Activated CD4-positive, alpha-beta T cell treated with anti-CD3 and anti-CD28 coated beads, Interleukin-2, Interleukin-4, amounts not matched to agents 100 ng/mL and 50 ng/mL, durations not matched to agents 16 hours and 8 hours (primary cell): ENCODE measurements at places on chromosomes 3 and 15.

- no peak for DNase-seq
These were observed 194.0 kb upstream of the FEZF2 start for GRCh38 chr3:62567097-62568021.

DNA sequence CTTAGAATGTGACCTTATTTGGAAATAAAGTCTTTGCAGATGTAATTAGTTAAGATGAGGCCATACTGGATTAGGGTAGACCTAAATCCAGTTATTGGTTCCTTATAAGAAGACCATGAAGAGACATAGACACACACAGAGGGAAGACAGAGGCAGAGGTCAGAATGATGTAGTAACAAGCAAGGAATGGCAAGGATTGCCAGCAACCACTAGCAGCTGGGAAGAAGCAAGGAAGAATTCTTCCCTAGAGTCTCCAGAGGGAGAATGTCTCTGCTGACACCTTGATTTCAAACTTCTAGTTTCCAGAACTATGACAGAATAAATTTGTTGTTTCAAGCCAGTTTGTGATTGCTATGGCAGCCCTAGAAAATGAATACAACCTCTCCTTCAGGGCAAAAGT is 116.7 kb downstream of the WDR76 start:
- DNase-seq: no peak

GRCh38 chr15:28243399-28243798 is 78.6 kb downstream of the HERC2 start:
- no peak for DNase-seq

DNA sequence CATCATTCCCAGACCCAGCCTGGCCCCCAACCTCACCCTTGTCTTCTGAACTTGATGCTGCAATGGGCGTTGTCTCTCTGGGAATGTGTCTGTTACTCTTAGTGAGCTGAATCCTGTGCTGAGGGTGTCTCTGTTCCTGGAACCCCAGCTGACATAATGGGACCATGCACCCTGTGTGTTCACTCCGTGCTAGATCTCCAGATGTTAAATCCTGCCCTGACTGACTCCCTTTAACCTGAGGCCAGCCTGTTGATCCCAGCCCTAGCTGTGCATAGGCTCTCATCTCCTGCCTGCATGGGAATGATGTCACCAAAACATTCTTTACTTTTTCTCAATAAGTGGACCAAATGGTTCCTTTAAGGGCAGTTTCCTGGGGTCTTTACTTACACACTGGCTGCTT is 48.0 kb upstream of the UMPS start:
- no peak for DNase-seq

- no peak for DNase-seq
These were observed 531.3 kb upstream of the UBE2E2 start for GRCh38 chr3:22671848-22672247.
